Activated T-helper 1 cell treated with anti-CD3 and anti-CD28 coated beads, Interleukin-12 subunit alpha, Interleukin-12 subunit beta, Interleukin-2, Interleukin-4 antibody, amounts not matched to agents 30 ng/mL and 10 ng/mL and 1 ng/mL, durations not matched to agents 14 hours and 24 hours and 36 hours (primary cell): ENCODE measurements at places on chromosomes 7 and 10. TPM values are rescaled to one million over a fixed set of nuclear protein-coding genes. Genes with fewer than 3 reads are reported as not detected.

GRCh38 chr10:19043431-19043830, 5.2 kb upstream of the MALRD1 start:
- no peak for DNase-seq
- no peak overlapping the region for H3K27ac ChIP-seq
- H3K27me3 ChIP-seq: no peaks in the 10 kb centered on the region
- no peak overlapping the region for H3K4me3 ChIP-seq
- H3K4me1 ChIP-seq: no peaks in the 10 kb centered on the region

DNA sequence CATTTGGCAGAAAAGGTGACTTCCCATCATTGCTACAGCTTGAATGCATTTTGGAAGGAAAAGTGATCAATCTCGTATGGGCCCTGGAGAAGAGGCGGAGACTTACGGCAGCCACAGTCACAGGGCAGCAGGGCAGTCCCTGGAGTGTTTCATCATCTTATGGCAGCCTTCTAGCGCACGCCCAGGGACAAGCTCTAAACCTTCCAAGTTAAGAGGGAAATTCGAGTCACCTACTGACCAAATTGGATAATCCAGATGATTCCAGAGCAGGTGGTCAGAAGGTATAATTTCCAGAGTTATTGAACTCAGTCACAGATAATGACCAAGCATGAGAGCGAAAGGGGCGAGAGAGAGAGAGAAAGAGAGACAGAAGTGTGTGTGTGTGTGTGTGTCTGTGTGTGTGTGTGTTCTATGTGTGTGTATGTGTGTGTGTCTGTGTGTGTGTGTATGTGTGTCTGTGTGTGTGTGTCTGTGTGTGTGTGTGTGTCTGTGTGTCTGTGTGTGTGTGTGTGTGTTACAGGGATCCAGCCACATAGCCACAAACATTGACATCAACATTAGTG, 123.7 kb upstream of the ADAM12 start:
- H3K4me1 ChIP-seq: no peaks in the 10 kb centered on the region
- H3K4me3 ChIP-seq: no peak overlapping the region
- DNase-seq: no peak
- H3K36me3 ChIP-seq: no peaks in the 10 kb centered on the region
- no peaks in the 10 kb centered on the region for H3K27me3 ChIP-seq

Gene FKBP6
- total RNA-seq: not detected in 2 replicates

DNA sequence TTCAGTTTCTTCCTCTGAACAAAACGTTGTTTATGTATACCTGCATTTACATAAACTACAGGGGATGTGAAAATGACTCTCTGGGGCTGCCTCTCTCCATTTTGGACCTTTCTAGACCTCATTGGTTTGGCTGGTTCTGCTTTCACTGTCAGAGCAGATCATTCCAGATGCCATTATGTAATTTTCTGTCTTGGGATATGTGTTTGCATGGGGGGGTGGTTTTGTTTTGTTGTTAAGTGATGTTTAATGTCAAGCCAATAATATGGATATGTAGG, 172.4 kb downstream of the LRRC4 start:
- peaks cover 30% of the 10 kb centered on the region for H3K36me3 ChIP-seq
- no peak overlapping the region for H3K4me3 ChIP-seq
- no peak for DNase-seq
- H3K27me3 ChIP-seq: peaks cover 5% of the 10 kb centered on the region
- H3K27ac ChIP-seq: peak overlapping the region; percentile 29

Gene UMAD1
- total RNA-seq: 13.6 and 14.2 TPM in 2 replicates

Gene GRM3
- not detected in 2 replicates for total RNA-seq

DNA sequence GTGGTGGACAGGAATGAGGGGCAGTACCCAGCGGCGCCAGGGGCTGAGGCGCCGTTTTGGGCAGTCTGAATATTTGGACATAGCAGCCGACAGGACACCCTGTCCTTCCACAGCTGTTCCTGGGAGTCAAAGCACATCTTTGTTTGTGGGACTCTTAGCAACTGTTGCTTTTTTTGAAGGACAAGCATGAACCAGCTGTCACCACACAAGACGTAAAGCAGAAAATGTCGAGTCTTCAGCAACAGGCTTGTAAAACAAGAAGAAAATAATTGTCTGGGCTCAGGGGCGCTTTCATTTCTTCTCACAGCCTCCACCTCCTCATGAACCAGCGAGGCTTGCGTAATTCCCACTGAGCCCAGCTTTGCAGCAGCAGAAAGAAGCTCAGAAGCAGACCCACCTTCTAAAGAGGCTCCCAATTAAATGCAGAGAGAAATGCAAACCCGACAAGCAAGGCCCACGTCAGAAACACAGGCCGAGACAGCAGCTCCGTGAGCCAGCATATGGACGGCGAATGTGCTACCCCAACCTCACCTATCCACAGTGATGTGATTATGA, 68.9 kb upstream of the DNAAF5 start:
- H3K27ac ChIP-seq: no peak overlapping the region
- no peak for DNase-seq
- peaks cover 4% of the 10 kb centered on the region for H3K36me3 ChIP-seq

- no peak within 1 kb of the TSS for H3K4me3 ChIP-seq
- H3K36me3 ChIP-seq: no peaks in the 10 kb centered on the region
- DNase-seq: no peak
Observed at GRCh38 chr10:122560279-122560804, at the start of gene DMBT1. DMBT1 (plus strand) TSS chr10:122560754; CDS start chr10:122560771, 17 bp downstream.

- H3K27ac ChIP-seq: peak overlapping the region; percentile 94
- H3K27me3 ChIP-seq: no peaks in the 10 kb centered on the region
- DNase-seq: no peak
- peaks cover 34% of the 10 kb centered on the region for H3K4me1 ChIP-seq
- H3K36me3 ChIP-seq: no peaks in the 10 kb centered on the region
Observed at GRCh38 chr7:23014681-23015080, 751 bp upstream of the HYCC1 start.

GRCh38 chr10:113978802-113979201, 64.9 kb upstream of the ADRB1 start:
- H3K4me1 ChIP-seq: peaks cover 7% of the 10 kb centered on the region
- no peak for DNase-seq
- no peak overlapping the region for H3K27ac ChIP-seq
- H3K36me3 ChIP-seq: no peaks in the 10 kb centered on the region
- H3K27me3 ChIP-seq: peaks cover 33% of the 10 kb centered on the region

Gene ABCB1
- 3.3 and 3.6 TPM in 2 replicates for total RNA-seq

DNA sequence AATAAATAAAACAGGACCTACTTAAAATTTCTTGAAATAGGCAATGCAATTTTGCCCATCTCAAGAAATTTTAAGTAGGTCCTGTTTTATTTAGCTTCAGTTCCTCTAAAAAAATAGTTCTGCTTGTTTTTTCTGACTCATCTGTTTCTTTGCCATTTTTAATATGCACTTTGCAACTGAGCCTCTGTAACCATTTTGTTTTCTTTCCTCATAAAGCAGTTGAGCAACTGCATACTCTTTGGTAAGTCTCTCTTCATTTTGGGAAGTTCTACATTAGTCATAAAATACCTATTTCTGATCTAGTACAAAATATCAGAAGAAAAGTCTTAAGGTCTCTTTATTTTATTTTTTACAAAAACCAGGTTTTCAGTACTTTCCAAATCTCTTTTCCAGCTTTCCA, 18.0 kb downstream of the TAS2R40 start:
- peaks cover 2% of the 10 kb centered on the region for H3K36me3 ChIP-seq
- no peak for DNase-seq
- H3K27me3 ChIP-seq: peaks cover 13% of the 10 kb centered on the region
- peaks cover 46% of the 10 kb centered on the region for H3K4me1 ChIP-seq
- H3K4me3 ChIP-seq: no peak overlapping the region

Gene FAM237B
- not detected in 2 replicates for total RNA-seq

- no peak for DNase-seq
- H3K27ac ChIP-seq: no peak overlapping the region
- no peak overlapping the region for H3K4me3 ChIP-seq
- no peaks in the 10 kb centered on the region for H3K4me1 ChIP-seq
- H3K36me3 ChIP-seq: no peaks in the 10 kb centered on the region
- peaks cover 2% of the 10 kb centered on the region for H3K27me3 ChIP-seq
Observed at GRCh38 chr7:75631711-75632110, 107.0 kb downstream of the HIP1 start.

Gene AZGP1
- total RNA-seq: not detected in 2 replicates
